ENCODE measurements at places on chromosomes 4 and X.

GRCh38 chr4:119825696-119826095 lies 197.1 kb upstream of the PDE5A start:
- DNase-seq = no peak

DNA sequence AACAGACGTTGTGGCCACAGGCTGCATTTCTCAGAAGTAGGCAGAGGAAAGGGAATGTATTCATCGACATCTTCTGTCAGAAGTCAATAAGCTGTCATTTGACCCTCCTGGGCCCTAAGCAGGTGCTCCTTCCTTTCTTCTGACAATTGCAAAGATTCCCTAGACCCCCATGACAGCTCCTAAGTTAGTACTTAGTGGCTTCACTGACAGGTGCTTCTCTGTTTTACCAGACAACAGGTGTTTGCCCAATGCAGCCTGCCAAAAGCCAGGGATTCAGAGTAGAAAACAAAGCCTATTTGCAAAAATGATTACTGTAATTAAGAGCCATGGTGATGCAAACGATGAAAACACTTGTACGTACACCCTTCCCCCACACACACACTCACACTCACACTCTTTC lies 7.5 kb upstream of the FGF5 start:
- no peak for DNase-seq

DNA sequence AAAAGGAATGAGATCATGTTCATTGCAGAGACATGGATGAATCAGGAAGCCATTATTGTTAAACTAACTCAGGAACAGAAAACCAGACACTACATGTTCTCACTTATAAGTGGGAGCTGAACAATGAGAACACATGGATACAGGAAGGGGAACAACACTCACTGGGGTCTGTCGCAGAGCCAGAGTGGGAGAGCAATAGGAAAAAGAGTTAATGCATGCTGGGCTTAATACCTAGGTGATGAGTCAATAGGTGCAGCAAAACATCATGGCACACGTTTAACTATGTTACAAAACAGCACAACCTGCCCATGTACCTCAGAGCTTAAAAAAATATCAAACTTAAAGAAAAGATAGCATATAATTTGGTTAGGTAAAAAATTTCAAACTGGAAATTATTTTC lies 281.4 kb downstream of the PABPC4L start:
- no peak for DNase-seq

DNA sequence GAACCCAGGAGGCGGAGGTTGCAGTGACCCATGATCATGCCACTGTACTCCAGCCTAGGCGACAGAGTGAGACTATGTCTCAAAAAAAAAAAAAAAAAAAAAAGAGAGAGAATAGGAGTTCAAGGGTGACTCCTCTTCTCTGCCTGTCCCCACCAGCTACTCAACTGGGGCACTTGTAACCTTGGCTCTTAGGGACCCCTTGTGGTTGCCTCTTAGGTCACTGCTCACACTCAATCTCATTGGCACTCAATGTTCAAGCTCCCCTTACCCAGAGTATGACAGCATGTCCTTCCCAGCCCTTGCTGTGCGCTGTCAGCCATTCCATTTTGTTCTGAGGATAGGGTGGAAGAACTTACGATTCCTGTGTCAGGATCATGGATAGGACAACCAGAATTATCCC lies 82.4 kb upstream of the BEND4 start:
- no peak for DNase-seq

DNA sequence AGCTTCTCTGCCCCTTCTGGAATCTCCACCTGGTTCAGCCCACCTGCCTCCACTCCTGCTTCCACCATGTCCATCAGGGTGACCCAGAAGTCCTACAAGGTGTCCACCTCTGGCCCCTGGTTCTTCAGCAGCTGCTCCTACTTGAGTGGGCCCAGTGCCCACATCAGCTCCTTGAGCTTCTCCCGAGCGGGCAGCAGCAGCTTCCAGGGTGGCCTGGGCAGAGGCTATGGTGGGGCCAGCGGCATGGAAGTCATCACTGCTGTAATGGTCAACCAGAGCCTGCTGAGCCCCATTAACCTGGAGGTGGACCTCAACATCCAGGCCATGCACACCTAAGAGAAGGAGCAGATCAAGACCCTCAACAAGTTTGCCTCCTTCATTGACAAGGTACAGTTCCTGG lies 74.4 kb upstream of the ZXDA start:
- no peak for DNase-seq

GRCh38 chrX:139304471-139304870 lies 226.1 kb upstream of the F9 start:
- no peak for DNase-seq

- peak; percentile 42 for DNase-seq
These were observed at the start of gene C4orf51 for GRCh38 chr4:145679991-145680455. Gene C4orf51, plus strand, starts transcription at chr4:145680146. Its CDS starts 58 bp downstream, at chr4:145680204.

DNA sequence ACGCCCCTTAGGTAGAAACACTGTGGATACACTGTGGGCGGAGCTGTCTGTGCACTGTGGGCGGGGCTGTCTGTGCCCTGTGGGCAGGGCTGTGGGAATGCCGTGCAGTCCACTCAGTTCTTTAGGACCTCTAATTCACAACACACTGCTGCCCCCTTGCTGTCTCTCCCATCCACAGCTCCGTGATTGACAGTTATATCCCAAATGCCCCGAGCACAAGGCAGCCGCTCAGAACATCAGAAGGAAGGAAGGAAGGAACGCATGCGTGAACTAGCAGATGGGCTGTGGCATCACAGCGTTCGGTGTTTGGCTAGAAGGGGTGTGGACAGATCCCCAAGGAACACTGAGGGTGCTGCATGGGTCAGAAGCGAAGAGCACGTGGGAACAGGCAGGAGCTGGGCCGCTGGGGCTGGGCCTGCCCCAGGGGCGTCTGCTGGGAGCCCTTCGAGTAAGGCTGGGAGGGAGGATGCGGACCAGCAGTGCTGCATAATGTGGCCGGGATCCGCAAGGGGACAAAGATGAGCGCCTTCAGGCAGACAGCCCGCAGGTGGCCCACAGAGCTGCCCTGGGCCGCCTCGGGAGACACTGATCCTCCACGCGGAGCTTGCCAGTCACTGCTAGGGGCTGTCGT lies 29.8 kb downstream of the ACOX3 start:
- DNase-seq = no peak

DNA sequence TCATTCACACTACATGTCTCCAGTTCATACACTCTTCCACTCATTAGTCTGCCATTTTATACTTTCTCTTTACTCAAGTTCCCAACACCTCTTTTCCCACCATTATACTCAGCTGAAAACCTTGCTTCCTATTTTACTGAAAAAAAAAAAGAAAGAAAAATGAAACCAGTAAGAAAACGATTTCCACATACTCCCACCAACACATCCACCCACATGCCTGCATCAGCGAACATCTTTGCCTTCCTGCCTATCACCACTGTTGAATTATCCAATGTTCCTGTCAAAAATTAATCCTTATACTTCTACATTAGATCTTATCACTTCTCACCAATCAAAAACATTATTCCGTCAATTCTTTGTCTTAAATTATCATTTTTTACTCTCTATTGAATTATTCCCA lies 188.1 kb upstream of the FAM241A start:
- DNase-seq = no peak

GRCh38 chrX:123625477-123625876 lies 107.4 kb downstream of the THOC2 start:
- no peak for DNase-seq

DNA sequence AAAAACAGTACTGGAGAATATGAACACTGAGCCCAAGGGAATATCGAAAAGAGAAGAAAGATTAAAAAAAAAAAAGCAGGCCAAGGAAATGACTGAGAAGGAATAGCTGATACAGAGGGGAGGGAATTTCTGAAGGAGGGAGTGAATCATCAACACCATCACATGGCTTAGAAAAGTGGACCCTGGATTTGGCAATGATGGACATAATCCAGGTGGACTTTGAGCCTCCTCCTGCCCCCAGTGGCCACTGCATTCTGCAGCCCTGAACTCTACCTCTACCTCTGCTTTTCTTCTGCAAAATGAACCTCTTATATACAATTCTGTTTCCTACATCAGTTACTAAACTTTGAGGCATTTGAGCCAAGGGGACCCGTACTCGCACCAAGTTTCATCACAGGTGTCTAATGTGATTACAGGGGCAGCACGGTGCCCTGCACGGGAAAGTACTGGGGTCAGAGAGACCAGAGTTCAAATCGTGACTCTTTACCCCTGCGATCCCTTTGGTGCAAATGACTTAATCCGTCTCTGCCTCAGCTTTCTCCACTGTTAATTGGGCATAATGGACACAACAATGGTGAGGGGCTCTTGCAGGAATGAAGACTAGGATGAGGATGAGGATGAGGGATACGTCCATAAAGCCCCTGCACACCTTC lies 1.1 kb downstream of the OCIAD2 start:
- DNase-seq = no peak

GRCh38 chrX:132217203-132218073 lies 1.8 kb downstream of the RAP2C start:
- DNase-seq = no peak

DNA sequence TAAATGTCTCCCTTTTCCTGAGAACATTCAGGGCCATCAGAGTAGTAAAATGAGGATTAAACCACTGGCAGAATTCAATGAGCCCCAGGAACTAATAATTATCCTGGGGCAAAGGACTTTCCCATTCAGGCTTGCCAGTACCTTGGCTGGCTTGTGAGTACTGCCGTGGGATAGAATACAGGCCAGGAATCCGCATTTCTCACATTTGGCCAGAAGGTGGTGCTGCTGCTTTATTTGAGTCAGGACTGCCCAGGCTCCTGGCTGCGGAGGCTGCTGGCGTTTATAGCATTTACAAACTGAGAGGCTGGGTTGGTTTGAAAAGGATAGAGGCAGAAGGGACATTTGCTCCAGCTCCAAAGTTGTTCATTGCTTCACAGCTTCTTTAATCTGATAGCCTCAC lies 91.4 kb downstream of the RTL9 start:
- peak; percentile 49 for DNase-seq
